ENCODE measurements at places on chromosomes 7 and 10.

- DNase-seq: no peak
These were observed 51.1 kb downstream of the TPST1 start for GRCh38 chr7:66256281-66256680.

DNA sequence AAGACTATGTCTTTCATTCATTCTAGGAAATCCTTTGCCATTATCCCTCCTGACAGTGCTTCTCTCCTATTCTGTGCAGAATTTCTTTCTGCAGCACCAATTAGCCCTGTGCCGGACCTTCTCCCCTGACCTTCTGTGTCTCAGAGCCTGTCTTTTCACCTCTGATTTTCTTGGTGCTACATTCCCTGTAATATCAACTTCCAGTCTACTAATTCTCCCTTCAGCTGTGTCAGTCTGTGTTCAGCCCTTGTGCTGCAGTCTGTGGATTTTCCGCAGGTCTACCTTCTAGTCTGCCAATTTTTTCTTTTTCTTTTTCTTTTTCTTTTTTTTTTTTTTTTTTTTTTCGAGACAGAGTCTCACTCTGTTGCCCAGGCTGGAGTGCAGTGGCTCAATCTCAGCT, 115.8 kb downstream of the ELFN1 start:
- DNase-seq: no peak

DNA sequence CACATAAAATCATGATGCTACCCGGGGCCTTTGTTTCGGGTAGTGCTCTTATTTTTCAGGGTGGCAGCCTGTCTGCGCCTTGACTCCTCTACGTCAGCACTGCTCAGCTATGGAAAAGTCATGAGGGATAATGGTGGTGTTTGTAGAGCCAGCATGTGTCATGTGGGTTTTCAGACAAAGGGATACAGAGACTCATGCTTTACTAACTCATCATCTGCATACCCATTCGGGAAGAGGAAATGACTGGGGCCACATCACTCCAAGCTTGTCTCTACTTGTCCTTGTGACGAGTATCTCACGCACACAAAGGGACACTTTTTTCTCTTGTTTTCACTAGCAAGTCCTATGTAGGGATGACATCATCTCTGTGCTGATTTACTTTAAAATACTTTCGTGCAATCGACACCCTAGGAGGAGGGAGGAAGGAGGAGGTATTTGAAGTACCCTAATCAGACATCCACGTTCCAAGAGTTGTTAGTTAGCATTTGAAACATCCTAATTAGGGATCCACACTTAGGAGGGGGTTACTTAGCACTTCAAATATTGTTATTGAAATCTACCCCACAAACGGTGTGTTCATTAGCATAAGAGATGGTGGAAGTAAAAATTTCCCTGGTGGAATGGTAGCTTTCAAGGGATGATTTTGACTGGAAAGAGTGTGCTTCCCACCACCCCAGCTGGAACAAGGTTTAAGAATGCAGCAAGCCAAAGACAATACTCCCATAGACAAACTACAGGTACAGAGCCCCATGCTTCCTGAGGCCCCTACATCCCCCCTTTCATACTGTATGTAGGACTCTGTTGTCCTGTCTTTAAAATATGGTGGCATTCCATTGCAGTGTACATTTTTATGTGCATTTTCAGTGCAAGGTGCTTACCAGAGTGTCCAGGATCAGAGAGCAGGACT, 52.0 kb downstream of the THNSL1 start:
- DNase-seq: no peak

GRCh38 chr7:150842018-150842417, 10.3 kb upstream of the AOC1 start:
- no peak for DNase-seq

- DNase-seq: no peak
These were observed 610 bp downstream of the AVPI1 start for GRCh38 chr10:97686301-97686961.

DNA sequence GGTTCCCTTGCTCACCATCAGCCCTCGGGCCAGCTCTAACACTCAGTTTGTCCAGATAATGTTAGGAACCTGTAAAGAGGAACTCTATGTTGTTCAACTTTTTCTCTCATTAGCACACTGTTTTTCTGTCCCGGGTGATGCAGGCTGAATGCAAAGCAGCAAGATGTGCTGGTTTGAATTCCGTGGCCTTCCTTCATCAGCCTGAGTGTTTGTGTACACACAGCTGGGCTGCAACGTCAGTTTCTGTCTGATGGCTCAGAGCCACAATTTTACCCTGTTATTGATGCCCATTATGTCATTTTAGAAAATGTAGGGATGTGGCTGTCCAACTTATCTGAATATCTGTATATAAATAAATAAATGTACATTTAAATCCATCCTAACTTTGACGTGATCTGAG, 152.0 kb downstream of the PLPP4 start:
- no peak for DNase-seq

DNA sequence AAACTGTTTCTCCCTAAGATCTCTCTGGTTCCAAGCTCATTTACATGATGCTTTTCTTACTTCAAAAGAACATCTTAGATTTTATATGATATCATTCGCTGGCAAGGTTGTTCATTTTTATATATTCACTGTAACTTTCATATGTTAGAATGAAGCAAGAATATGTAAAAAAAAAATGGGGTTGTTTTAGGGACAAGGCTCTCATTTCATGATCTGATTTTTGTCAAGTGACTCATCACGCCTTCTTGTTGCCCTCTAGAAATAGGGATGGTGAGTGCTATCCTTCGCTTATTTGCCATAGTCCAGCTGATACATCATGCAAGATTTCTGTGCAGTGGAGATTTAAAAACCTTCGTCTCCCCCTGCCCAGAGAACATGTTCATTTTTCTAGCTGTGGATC, 14.0 kb upstream of the CELF2 start:
- DNase-seq: no peak

GRCh38 chr7:152925412-152926147, 166.0 kb downstream of the ACTR3B start:
- no peak for DNase-seq

Data from muscle of arm (tissue), 14 donors.